Kidney tubule cell (primary cell): ENCODE measurements at places on chromosomes 7 and 10.
A peak's percentile ranks its signal among the peaks of the same experiment; 100 is the strongest.

- peak; percentile 4 for DNase-seq
Measured at GRCh38 chr7:87110778-87111177, 41.5 kb upstream of the DMTF1 start.

DNA sequence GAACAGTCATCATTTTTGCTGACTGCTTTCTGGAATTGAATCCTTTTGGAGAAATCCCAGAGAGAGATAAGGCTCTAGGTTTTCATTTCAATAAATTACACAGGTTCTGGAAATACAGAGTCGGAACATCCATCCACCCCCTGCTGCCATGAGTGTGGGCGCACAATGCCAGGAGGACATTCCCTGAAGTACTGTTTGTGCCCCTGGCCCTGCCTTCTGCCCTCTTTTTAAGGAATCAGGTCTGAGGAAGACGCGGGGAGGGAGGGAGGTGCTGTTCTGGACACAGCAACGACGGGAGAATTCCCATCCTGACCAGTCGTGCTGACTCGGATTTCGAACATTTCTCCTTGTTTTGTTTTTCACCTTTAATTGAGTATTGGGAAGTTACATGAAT is 69.0 kb downstream of the SEC61G start:
- DNase-seq = no peak

GRCh38 chr10:561721-562120 is 127.7 kb downstream of the DIP2C start:
- no peak for DNase-seq

DNA sequence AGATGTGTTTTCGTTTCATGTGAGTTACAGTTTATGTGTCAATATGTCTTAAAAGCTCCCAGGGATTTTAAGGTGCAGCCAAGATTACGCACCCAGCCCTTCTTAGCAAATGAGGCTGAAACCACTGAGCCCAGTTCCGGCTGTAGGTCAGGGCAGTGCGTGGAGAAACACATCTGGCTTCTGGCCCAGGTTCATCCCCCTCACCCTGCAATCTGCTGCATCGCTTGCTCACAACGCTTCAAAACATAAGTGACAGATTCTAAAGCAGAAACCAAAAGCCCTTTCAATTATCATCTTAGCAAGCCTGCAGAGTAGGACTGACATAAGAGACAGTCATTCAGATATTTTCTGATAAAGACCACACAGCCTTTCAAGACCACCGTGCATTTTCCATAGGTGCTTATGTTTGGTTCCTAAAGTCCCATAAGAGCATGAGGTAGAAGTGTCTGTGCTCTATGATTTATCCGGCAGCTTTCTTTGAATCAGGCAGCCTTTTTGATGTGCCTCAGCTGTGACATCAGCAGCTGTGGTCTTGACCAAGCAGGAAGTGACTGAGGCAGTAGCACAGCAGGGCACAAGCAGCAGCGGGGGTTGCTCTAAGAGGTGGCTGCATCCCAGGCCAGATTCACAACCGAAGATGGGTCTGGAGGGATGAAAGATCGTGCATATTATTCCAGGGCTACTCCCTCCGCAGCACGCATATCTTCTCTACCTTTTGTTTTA is 72.1 kb upstream of the LYZL2 start:
- DNase-seq = peak; percentile 58

DNA sequence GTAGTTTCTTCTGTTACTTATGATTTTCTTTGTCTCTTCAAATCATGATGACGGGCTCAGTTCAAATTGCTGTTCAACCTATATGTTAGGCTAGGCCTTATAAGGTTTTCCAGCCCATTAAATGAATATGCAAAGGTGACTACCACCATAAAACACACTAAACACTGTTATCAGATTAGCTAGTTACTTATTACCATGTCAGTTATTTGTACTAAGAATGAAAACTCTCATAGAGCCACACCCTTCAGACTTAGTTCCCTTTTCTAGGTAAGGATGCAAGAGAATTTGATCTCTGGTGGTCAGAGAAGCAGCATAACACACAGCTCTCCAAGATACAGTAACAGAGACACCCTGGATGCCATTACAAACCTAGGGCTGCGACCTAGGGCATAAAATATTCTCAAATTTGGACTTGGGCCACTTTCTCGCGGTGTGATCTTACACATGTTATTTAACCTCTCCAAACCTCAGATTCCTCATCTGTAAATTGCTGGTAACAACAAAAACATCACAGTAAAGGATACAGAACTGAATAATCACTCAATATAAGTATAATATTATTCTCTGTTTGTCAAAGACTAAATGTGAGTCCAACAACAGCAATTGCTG is 35.6 kb downstream of the ANKMY2 start:
- peak; percentile 23 for DNase-seq

GRCh38 chr10:91103384-91104192 is 116.9 kb upstream of the PCGF5 start:
- DNase-seq = no peak

DNA sequence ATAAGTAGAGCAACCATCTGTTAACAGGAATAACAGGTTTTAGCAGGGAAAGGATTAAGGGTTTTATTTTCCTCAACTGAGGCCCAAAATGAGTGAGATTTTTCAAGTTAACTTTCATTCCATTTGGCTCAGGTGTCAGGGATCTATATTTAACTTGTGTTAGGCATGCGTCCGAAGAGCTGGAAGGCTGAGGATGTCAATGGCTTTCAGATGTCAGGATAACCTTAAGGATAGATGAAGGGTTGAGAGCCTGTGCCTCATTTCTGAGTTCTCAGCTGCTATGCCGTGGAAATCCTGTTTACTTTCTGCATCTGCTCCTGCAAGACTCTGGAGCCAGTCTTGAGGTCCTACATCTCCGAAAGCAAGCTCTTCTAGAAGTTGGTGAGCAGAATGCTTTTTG is 36.4 kb upstream of the CD36 start:
- DNase-seq = no peak

DNA sequence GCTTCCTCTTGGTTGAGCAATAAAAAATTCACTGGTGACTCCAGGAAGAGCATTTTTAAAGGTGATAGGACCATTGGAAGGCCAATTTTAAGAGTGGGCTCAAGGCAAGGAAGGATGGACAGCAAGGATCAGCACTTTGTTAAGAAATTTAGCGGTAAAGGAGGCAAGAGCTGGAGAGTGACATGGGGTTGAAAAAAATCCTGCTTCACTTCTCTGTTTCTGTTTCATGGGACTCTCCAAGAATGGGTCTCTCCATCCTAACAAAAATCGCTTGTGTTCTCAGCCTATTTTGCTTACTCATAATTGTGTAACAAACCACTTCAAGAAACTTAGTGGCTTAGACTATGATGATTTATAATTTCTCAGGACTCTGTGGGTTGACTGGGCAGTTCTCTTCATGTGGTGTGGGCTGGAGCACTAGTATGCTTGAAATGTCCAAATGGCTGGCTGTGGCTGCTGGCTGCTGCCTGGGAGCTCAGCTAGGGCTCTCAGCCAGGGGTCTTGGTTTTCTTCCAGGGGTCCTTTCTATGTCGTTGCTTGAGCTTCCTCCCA is 59.8 kb upstream of the ZNRF2 start:
- DNase-seq = peak; percentile 71

DNA sequence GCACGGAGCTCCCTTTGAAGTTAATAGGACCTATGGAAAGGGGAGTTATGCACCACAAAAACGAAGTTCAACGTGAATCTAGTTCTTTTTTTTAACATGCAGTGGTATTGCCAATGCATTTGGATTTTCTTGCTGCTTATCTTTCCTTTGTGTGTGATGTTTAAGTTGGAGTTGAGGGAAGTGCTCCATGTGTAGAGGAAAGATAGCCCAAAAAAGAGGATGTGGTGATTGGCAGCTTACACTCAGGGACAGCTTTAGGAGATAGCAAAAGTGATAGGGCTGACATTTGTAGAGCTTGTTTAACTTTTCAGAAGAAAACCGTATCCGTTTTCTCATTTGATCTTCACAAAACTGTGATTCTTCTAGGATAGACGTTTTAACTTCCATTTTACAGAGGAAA is 101.3 kb downstream of the MDFIC start:
- no peak for DNase-seq

DNA sequence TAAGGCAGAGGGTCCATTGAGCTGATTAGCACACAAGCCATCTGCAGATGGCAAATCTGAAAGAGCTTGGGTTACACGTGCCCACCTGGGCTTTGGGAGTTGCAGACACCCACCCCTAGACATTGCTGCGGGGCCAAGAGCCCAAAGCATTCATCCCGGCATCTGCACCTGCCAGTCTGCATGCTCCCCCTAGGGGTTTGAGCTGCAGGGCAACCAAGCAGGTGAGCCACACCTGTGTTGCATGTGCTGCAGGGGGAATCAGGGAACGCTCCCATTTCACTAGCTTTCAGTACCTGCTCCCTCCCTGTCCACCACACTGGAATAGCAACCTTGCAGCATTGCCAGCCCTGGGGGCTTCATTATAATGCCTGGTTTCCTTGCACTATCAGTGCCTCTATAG is 21.1 kb downstream of the C7orf33 start:
- DNase-seq = no peak

- no peak for DNase-seq
Measured at GRCh38 chr10:98488669-98489430, 42.1 kb upstream of the HPS1 start.

- no peak for DNase-seq
Measured at GRCh38 chr7:47066976-47067614, 514.8 kb downstream of the TNS3 start.

DNA sequence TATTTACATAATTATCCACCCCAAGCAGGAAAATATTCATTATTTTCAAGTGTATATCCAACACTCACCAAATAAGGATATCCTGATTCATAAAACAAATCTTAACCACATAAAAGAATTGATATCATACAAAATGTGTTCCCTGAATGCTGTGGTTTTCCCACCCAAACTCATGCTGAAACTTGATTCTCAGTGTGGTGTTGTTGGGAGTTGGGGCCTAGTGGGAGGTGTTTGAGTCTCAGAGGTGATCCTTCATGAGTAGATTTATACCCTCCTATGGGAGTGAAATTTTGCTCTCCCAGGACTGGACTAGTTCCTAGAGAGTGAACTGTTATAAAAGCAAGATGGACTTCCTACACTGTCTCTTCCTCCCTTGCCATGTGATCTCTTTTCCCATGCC is 1028.3 kb downstream of the SORCS1 start:
- DNase-seq = no peak

GRCh38 chr7:111765751-111766643 is 203.7 kb upstream of the IMMP2L start:
- no peak for DNase-seq

- DNase-seq = no peak
Measured at GRCh38 chr10:82256275-82256674, 381.3 kb downstream of the NRG3 start.

GRCh38 chr7:110507832-110508231 is 583.1 kb upstream of the LRRN3 start:
- DNase-seq = no peak

GRCh38 chr10:61897671-61898434 is 3.6 kb upstream of the ARID5B start:
- peak; percentile 42 for DNase-seq

GRCh38 chr10:3464760-3465405 is 292.3 kb upstream of the PITRM1 start:
- no peak for DNase-seq

DNA sequence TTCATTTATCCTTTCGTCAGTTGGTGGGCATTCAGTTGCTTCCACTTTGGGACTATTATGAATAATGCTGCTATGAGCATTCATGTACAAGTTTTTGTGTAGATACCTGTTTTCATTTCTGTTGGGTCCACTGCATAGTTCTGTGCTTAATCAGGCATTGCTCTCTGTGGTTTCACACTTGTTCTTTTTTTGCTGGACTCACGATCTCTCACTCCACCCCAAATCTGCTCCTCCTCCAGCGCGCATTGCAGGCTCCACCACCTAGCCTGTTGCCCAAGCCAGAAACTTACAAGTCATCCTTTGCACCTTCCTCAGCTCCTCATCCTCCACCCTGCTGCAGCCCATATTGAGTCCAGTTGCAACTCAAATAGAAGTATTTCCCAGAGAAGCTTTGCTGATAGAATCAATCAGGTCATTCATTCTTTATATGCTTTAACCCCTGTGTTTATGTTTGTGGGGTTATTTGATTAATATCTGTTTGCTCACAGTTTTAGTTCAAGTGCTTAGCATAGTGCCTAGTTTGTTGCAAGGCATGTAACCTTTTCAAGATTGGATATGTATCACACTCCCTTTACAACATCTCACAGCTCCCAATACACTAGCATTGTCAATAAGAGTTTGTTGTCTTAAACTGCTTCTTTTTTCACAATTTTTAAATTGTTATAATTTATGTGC is 16.6 kb upstream of the AFAP1L2 start:
- peak; percentile 34 for DNase-seq

- DNase-seq = peak; percentile 43
Measured at GRCh38 chr7:139457153-139457946, 26.1 kb downstream of the KLRG2 start.

GRCh38 chr10:71770255-71770654 is 3.1 kb downstream of the VSIR start:
- DNase-seq = no peak

GRCh38 chr10:117429643-117430265 is 54.5 kb upstream of the PDZD8 start:
- peak; percentile 26 for DNase-seq

- peak; percentile 90 for DNase-seq
Measured at GRCh38 chr7:70598976-70599375, 533.0 kb upstream of the GALNT17 start.

- no peak for DNase-seq
Measured at GRCh38 chr10:127175357-127176110, 20.9 kb downstream of the INSYN2A start.

- DNase-seq = peak; percentile 85
Measured at GRCh38 chr7:80929619-80930018, 10.8 kb upstream of the SEMA3C start.

- DNase-seq = no peak
Measured at GRCh38 chr10:12455766-12456165, 106.4 kb downstream of the CAMK1D start.

DNA sequence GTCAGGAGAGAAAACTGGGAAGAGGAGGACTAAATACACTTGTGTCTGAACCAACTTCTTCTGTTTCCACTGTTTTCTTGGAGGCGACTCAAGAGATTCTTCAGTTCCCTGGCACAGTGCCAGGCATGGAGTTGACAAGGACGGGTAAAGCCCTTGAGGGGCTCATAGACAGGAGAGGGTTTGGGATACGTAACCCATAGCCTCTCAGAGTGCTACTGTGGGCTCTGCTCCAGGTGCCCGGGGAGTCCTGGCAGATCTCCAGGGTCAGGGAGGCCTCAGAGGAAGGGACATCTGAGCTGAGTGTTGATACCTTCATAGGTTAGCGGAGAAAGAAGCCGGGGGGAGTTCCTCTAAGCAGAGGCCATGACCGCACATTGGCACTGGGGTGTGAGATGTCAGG is 42.0 kb downstream of the GALNT17 start:
- no peak for DNase-seq

DNA sequence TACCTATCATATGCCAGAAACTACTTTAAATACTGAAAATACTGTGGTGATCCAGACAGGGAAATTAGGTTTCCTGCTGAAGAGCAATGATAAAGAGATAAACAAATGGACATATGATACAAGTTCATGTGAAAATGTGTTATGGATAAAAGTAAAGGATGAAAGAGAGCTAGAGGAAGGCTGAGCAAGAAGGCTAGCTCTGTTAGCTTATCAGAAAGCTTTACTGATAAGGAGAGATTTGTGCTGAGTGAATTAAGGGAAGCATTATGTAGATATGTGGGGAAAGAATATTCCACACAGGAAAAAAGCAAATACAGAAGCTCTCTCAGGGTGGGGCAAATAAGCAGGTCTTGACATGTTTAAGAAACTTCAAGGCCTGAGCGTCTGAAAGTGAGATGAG is 308.4 kb downstream of the HDAC9 start:
- no peak for DNase-seq

- peak; percentile 99 for DNase-seq
Measured at GRCh38 chr10:71838264-71839211, 12.5 kb downstream of the PSAP start.
